ENCODE measurements at places on chromosomes 7 and 10.

DNA sequence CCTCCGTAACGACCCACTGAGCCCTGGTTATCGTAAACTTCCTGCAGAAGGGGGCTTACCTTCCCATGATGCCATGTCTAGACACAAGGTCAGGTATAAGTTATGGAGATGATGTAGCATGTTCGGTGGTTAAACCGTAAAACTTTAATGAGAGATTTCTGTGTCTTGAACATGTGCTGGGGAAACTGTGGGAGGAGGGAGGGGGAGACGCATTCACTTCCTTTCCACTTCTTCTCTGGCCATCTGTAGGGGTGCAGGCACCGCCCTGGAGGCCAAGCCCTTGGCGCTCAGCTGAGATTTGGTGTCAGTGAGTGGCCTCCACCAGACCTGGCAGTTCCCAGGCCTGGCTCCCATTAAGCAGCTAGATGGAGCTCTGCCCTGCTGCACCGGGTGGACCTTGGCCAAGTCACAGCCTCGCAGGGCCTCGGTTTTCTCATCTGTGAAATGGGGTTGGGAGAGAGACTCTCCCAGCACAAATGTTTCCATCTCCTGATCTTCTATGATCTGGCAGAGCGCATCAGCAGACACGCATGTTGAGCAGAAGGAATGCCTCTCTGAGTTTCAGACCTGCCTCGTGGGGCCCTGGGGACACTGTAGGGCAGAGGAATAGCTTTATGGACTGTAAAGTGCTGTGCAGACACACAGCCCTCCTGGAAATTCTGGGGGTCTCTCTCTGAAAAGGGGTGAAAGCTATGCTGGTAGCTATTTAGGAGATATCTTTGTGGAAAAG, 106.0 kb downstream of the COL26A1 start:
- no peak for DNase-seq

DNA sequence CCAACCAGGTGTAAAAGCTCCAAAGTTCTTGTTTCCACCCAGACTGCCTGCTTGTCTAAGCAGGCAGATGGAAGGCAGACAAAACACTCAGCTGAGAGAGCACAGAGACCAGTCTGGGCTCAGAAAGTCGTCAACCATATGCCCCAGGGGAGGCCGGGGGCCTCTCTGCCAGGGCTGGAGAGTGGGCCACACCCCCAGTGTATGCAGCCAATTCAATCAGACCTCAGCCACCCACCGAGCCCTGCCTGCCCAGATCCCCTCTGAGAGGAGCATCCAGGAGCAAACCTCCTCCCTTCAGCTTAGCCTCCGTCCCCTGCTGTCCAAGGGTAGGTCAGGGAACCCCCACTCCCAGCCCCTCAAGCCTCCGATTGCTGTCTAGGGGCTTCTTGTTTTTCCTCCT, 196.3 kb downstream of the LSM5 start:
- DNase-seq = no peak

DNA sequence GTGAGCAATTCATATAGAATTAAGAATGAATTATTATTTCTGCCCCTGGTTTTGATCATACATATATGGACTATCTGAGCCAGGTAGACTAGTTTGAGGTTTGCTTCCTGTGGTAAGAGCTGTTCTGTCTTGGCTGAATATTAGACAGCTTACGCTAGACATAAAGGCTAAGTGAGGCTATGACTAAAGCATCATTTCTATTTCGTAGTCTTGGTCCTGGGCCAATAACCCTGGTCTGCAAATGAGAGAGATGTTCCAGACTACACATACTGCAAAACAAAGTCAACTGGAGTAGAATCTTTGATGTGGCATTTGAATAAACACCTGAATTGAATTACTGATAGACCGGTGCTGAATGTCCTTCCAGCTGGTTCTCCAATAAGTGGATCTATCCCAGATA, 40.8 kb upstream of the CACNB2 start:
- DNase-seq = no peak

DNA sequence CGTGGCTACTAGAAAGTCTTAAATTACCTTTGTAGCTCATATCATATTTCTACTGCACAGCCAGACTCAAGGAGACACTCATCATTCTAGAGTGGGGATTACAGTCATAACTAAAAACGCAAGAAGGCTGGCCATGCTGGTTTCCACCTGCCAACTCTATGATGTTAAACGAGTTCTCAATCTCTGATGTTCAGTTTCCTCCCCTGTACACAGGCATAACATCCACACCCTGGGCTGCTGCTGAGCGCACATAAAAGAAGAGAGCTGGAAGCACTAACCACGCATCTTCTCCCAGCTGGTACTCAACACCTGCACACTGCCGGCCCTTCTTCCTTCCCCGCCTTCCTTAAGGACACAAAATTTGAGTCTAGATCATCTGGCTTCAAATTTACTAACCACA, 60.5 kb downstream of the SORBS1 start:
- DNase-seq = no peak

DNA sequence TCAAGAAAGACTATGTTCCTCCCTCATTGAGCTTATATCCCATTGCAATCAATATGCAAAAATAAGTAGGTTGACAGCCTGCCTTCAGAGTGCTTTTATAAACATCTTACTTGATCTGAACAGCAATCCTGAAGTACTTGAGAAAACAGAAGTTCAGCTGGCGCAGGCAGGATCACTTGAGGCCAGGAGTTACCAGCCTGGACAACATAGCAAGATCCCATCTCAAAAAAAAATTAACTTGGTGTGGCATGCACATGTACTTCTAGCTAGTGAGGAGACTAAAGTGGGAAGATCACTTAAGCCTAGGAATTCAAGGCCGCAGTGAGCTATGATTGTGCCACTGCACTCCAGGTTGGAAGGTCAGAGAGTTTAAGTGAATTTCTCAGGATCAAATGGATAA, 30.1 kb downstream of the LUC7L2 start:
- DNase-seq = no peak

DNA sequence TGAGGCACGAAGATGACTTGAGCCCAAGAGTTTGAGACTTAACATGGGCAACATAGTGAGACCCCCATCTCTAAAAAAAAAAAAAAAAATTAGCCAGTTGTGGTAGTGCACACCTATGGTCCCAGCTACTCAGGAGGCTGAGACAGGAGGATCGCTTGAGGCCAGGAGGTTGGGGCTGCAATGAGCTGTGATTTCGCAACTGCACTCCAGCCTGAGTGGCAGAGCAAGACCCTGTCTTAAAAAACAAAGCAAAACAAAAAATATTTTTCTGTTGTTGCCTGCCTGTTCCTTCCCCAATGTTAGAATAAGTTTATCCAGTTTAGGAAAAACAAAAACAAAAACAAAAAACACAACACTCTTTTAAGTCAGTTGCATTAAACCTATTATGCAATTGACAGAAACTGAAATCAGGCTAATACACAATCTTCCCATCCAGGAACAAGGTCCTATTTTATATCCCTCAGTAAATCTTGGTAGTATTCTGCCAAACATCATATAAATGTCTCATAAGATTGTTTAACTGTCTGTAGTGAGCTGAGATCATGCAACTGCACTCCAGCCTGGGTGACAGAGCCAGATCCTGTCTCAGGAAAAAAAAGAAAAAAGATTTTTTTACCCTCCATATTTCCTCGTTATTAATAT, 4.9 kb downstream of the PILRA start:
- DNase-seq = no peak

DNA sequence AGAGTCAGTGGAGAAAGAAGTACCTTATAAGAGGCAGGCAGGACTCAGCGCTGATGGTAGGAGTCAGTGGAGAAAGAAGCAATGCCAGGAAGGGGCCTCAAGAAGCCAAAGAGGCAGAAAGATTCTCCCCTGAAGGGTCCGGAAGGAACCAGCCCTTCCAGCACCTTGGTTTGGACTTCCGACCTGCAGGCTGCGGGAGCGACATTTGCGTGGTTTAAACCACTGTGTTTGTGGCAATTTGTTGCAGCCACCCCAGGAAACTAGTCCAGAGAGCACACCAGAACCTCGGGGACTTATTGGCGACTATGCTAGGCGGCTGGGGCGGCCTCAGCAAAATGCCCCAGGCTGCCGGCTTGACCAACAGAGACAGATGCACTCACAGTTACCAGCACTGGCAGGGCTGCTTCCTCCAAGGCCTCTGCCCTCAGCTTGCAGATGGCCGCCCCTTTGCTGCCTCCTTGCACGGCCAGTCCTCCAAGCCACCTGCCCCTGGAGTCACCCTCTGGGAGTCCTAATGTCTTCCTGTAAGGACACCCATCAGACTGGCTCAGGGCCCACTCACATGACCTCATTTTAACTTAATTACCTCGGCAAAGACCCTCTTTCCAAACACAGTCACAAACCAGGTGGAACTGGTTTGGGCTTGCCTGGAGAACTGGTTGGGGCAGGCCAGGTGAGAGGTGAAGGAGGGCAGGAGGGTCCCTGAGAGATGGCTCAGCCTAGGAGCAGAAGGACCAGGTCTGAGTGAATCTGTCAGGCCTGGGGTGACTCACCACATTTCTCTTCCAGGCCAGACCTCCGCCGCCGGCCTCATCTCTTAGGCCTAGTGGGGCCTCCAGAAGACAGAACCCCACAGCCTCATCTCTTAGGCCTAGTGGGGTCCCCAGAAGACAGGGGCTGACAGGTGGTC, 26.1 kb downstream of the CALML3 start:
- no peak for DNase-seq

GRCh38 chr10:32970910-32971309, 12.9 kb upstream of the ITGB1 start:
- DNase-seq = no peak

- DNase-seq = no peak
Measured at GRCh38 chr7:44101966-44102845, 1.9 kb upstream of the AEBP1 start.
